ENCODE measurements at places on chromosomes 11 and 22.

DNA sequence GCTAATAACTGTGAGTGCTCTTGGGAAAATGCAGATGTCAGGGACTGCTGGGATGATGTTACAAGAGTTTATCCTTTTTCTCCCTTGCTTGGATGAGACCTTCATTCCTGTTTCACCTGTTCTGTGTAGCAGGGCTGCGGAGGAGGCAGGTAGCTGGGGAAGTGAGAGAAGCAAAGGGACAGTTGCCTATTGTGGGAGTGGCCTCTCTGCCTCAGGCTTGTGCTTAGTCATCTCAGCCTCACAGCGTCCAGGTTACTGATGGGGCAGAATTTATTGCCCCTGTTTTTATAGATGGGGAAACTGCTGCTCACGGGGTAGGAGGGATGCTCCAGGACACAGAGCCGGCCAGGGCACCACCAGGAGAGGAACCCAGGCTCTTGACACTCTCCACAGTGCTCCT, 1.7 kb downstream of the STX3 start:
- DNase-seq: no peak

DNA sequence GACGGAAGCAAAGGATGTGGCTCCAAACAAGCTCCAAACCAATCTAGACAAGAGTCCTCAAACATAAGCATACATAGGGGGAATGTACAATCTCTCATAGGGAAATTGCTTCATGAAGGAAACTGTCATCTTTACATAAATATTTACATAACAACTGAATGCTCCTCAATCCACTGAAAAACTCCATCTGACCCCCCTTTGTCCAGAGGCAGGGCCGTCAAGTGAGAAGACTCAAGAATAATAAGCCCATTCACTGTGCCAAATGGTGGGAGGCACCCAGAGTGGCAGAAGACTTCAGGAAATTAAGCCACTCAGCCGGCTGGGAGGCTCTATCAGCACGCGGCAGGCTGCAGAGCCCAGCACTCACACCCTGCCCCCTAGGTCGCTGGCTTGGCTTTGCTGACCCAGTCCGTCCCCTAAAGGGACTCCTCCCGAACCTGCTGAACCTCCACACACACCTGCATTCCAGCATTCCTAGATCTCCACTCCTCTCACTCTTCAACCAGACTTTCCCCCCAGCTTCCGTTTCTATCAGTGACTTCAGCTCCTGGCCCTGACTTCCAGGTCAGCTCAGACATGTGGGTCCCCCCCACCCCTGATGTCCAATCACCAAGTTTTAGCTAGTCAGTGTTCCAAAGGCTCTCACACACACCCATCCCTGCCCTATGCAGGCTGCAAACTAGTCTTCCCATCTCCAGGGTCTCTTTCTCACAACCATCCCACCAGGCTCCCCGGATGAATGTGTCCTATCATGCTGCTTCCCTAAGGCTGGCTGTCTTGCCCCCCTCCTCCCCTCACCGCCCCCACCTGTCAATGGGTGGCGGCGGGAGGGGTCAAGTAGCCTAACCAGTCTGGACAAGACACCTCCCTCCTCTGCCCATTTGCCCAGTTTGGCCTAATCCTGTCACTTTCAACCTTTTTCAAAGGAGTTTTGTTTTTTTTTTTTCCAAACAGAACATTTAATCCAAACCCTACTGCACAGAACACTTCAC, 11.3 kb downstream of the VPS37C start:
- DNase-seq: peak; percentile 39

DNA sequence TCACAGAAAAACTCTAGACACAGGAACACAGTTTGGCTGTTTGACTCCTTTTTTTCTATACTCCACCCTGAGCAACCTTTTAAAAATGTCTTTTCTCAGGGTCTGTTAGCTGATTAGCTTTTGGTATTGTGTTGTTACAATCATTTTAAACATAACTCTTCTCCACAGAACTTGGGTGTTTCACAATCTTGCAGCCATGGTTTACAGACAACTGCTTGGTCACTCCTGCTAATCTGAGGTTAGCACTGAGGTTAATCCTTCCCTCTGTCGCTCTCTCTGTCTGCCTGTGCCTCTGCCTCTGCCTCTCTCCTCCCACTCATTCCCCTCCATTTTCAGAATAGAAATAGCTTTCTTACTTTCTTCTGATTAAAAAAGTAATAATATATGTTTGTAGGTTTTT, 62.4 kb upstream of the ZBED5 start:
- DNase-seq: no peak

DNA sequence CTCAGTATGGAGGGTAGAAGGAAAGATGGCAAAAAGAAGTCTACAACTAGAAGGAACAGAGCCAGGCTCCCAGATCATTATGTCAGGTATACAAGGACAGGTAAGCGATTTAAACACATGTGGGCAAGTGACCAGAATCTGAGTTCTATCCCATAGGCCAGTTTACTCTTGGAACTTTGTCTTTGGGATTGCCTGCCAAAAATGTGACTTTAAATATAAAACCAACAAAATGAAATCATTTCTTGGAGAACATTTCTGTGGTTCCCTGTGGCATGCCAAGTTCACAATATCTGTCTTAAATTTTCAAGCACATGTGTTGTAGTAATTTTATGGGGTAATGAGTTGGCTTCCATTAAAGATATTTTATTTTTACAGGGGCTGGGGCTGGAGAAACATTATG, 141.0 kb downstream of the SLC17A6 start:
- DNase-seq: no peak

GRCh38 chr11:121351083-121351630, 58.6 kb downstream of the SC5D start:
- DNase-seq: peak; percentile 37

- DNase-seq: no peak
Measured at GRCh38 chr11:37026326-37026725, 428.3 kb upstream of the RAG2 start.

GRCh38 chr11:120089036-120090001, 48.6 kb downstream of the TRIM29 start:
- DNase-seq: no peak

DNA sequence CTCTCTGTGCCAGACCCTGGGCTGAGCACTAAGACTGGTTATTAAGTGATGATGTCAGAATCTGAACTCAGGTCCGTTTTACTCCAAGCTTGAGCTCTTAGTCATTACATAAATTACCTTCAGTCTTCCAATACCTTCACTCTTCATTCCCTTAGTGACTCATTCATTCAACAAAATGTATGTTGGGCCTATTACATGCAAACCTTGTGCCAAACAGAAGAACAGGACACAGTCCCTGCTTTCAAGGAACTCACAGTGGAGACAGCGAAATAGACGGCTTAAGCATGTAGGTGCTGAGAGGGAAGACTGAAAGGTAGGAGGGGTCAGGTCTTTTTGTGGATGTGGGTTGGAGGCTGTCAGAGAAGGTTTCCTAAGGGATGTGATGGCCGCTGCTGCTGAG, 3.3 kb downstream of the KCTD14 start:
- DNase-seq: no peak

- no peak for DNase-seq
Measured at GRCh38 chr11:3867209-3868091, 12.0 kb downstream of the STIM1 start.

- peak; percentile 38 for DNase-seq
Measured at GRCh38 chr11:19079643-19080440, 19.3 kb upstream of the MRGPRX2 start.

DNA sequence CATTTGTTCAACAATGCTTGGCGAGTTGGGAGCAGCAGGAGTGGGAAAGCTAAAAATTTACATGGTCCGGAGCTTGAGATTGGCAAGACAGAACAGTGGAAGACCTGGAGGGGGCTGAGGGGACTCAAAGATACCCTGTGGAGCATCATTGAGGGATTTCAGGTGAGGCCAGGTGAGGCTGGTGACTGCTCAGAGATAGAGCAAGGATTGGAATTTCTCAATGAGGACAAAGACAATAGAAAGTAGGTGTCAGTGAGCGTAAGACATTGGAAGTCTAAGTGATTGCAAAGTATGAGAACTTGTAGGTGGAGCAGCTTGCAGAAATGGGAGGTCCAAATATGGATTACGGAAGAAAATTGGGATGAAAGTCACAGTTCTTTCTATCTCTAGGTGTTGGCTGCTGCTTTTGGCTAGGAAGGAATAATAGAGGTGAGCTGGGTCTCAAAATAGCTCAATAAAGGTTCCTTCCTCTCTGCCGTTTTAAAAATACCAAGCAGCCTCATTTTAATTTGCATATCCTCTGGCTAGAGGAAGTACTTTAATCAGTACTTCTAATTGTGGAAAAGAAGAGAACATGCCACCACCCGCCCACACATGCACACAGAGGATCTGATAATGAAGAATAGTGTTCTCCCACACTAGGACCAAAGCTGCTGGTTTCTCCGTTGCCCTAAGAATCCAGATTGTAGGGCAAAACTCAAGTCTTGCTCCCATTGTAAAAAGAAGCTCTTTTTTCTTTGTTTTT, 41.8 kb upstream of the SORL1-AS1 start:
- no peak for DNase-seq

DNA sequence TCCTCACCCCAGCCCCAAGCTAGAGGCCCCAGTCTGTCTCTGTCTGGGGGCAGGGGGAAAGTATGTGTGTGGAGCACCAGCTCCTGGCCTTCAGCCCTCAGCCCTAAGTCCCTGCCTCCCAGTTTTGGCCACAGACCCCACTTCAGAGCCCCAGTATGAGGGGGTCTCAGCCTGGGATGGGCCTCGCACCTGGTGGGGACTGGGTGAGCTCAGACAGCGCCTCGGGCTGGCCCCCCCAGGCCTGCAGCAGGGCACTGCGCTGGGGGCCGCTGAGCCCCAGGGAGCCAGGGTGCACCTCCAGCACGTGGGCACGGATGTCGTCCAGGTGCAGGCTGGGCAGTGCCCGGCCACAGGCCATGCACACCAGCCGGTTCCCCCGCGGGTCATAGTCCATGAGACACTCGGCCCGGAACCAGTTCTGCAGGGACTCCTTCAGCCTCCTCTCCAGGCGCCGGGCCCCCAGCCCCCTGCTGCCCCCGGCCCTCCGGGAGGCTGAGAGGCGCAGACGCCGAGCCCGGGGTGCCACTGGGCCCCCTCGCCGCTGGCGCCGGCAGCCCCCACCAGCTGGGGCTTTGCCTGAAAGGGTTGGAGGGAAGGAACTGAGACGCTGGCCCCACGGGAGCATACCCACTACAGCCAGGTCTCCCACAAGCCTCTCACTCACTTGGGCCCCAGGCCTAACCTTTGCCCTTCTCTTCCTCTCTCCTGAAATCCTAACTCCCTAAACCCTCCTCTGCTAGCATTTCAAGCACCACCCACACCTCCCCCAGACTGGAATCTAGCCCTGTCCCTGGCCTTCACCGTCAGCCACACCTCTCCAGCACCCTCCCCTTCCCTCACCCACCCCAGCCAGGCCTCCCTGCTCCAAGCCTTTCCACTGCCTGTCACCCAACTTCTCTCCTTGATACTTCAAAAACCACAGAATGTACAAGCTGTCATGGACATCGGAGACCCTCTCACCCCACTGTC, 3.6 kb downstream of the ZFTA start:
- no peak for DNase-seq

GRCh38 chr11:122512688-122513087, 142.8 kb upstream of the UBASH3B start:
- DNase-seq: no peak

DNA sequence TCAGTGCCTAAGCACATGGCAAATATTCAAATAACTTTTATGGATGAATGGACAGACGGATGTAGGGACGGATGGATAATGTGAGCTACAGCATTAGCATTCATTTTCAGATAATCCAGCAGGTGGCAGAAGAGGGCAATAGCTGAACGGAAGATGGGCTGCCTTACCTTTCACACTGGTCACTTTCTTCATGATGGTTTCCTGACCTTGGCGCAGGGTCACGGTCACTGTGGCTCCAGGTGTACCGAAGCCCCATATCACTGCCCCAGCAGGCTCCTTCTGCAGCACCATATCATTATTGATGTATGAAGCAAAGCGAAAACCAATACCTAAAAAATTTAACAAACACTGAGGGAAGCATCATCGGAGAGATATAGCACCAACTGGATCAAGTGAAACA, 4.3 kb downstream of the SIAE start:
- peak; percentile 55 for DNase-seq

DNA sequence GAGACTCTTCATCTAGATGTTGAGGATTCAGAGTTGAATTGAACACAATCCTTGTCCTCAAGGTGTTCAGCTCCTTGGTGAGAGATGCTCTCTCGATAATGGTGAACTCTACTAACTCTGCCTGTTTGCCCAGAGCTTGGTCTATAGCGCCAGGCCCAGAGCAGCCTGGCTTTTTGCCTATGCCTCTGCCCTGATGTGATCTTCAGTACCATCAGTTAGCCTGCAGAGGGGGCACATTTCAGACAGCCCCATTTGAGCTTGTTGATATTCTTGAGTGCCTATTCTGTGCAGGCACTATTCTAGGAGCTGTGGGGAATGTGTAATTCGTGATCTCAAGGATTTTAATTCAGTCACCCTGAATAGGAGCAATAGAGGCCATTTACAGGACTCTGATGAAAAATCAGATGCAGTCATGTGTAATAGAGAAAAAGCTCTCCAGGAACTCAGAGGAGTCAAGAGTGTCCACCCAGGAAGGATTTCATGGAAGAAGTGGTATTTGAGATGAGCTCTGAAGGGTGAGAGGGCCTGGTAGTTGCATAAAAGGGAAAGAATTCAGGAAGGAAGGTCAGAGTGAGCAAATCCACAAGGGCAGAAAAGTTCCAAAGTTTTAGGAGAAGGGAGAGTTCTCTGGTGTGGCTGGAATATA, 19.3 kb downstream of the GTPBP1 start:
- DNase-seq: no peak

- no peak for DNase-seq
Measured at GRCh38 chr11:18078909-18079308, 27.0 kb downstream of the SAAL1 start.

DNA sequence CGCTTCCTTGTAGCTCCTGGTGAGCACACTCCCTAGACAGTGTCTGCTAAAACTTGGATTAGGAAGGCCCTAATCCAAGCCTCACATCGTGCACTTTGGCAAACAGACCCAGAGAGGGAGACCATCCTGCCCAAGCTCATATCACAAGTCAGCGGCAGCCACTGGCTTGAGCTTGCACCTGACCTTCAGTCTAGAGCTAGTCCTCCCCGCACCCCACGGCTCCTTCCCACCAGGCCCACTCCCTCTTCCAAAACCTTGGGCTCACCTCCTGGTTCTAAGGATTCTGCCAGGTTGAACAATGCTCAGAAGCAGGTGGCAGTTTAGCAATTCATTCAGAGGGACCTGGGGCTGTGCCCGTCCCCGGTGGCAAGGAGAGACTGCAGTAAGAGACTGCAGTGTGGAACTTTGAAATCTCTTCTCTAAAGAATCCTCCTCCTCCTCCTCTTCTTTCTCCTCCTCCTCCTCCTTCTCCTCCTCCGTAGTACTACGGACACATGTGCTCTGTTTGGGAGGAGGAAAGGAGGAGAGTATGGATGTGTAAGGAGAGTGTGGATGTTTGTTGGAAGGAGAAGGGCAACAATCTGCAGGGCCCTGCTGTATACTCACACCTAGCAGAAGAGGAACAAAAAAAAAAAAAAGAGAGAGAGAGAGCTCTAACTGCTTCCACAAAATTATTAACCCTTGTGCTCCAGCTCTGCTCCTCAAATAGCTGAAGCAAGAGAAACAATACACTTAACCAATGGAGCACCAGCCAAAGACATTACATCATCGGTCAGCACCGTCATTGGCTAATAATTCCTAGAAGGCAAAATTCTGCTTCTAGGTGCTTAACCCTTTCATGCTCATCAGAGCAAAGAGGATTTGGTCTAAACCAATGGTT, 6.0 kb downstream of the SYN3 start:
- no peak for DNase-seq

GRCh38 chr11:20208622-20209111, 48.4 kb upstream of the DBX1 start:
- DNase-seq: no peak

GRCh38 chr11:78406568-78407196, 10.9 kb downstream of the GAB2 start:
- no peak for DNase-seq

GRCh38 chr11:14336507-14337503, 22.2 kb downstream of the RRAS2 start:
- DNase-seq: no peak

All from right lung (tissue), 10 donors.